BJ (cell line): ENCODE measurements at places on chromosomes 16 and 17. TPM values are rescaled to one million over a fixed set of nuclear protein-coding genes. Genes with fewer than 3 reads are reported as not detected.

- DNase-seq = no peak
Observed at GRCh38 chr16:82720414-82720813, 93.6 kb downstream of the CDH13 start.

PYY gene
- polyA plus RNA-seq = not detected in 2 replicates

DNA sequence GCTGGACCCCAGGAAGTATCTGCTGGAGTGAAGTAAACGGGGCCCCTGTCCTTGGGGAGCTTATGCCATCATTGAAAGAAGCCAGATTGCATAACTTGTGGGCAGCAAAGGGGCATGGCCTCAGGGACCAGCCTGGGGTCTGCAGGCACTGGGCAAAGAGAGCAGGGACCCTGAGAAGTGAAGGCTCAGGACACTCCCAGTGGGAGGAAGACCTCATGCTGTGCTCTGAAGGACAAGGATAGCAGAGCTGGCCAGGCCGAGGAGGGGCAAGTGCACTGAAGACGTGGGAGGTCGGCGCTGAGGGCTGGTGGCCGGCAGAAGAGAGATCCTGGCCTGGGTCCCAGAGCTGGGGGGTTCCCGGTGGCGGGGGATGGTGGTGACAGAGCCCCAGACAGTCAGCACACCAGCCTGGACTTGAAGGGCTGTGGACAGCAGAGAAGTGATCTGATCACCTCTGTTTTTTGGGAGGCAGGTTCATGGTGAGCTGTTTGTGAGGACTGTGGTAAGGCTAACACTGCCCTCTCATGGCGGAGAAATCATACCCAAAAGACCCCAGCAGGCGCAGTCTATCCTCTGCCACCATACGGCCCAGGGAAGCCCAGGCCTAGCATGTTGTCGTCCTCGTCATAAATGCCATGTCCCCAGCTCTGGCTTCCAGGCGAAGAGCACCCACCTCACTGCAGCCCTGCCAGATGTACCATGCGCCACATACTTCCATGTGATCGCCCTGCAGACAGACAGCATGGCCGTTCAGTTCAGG lies 7.1 kb upstream of the CNP start:
- no peak for DNase-seq

DNA sequence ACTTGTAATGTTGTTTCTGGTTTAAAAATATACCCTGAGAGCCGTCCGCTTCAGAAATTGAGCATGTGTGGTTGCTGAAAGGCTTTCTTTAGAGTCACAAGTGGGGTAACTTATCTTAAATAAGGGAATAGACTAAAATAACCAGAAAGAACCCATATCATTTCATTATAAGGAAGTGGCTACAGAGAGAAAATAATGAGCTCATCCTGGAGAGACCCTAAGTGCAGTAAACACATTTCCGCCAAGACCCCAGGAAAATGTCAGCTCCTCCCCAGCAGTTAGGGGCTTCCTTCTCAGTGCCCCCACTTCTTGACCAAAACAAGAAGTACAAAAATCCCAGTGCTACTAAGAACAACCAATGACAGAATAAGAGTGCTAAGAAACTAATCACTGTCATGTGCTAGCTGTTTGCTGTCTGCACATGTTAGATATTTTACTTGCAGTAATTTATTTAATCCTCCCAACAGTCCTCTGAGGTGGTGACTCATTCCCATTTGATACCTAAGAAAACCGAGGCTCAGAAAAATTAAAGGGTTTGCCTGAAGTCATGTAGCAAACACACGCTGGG lies 83.5 kb downstream of the CDYL2 start:
- no peak for DNase-seq

DNA sequence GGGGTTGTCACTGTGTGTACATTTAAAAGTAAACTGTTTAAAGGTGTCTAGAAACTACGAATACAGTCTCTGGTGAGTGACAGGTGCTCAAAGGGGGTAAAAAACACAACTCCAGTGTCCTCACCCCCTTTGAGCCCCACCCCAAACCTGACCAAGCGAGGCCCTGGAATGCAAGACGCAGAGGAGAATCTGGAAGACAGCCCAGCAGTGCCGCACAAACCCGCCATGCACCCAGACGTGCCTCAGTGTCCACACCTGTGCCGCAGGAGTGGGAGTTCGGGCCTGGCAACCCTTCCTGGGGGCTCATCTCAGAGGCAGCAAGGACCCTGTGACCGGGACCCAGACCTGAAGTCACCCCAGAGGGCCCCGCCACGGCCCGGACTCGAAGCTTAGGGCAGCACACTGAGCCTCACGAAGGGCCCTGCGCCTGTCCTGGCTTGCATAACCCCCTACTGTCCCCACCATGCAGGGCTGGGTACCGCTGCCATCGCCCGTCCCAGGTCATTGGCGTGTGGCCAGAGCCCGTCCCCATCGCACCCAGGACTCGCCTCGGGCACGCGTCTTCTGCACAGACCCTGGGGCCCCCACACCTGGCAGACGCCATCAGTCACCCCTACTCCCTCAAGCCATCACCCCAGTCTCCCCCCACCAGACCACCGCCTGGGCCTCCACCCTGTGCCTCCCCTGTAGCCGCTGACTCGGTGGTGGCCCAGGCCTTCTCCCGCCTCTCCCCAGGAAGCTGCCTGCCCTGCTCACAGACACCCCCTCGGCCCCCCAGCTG lies 33.0 kb upstream of the ZC3H18 start:
- DNase-seq = no peak

DNA sequence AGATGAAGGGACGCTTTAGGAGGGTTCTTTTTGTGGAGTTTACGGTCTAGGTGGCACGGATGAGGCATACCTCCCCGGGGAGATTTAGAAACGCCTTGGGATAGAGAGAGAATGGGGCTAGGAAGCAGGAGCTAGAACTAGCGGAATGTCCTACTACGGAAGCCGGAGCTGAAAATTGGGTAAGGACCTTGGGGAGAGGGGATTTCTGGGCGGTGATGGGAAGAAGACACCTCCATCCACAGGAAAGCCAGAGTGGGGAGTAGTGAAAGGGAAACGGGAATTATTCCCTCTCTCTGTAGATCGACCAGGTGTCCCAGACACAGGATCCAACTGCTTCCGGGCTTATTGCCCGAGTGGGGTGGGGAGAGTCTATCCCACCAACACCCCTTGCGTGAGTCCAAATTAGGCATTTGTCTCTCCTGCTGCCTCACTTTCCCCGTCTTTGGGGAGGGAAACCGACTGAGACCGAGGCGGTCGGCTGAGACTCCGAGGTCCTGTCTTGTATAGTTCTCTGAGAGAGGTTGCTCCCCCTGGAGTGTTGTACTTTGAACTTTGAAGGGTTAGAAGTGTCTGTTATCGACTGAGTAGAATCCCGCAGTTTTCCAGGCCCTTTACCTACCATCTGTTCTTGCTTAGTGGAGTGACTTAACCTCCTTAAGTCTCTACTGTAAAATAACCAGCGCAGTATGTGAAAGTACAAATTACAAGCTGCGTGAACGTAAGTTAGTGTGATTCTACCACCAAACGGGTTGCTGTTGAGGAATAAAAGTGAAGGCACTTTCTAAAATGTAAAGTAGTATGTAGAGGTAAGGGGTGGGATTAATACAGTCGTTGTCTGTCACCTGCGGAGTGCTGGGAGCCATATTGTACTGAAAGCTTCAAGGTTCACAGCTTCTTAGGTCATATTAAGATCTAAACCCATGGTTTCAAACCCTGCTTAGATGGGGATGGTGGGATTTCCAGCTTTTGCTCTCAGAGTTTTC lies 1.0 kb downstream of the RSPRY1 start:
- DNase-seq = no peak

DNA sequence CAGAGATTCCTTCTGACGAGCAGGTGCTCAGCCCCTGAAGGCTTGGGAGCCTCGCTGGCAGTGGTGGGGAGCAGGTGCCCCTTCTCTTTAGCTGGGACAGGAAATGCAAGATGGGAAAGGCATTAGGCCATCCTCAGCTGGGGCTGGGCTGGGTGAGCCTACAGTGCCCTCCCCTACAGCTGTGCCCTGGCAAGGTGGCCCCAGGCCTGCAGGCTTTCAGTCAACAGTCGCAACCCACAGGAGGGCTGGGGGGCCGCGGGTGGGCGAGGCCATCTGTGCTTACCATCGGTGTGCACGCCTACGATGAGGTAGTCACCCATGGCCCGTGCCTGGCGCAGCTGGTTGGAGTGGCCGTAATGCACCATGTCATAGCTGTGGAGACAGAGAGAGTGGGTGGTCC lies 2.0 kb downstream of the PCYT2 start:
- DNase-seq = no peak

DNA sequence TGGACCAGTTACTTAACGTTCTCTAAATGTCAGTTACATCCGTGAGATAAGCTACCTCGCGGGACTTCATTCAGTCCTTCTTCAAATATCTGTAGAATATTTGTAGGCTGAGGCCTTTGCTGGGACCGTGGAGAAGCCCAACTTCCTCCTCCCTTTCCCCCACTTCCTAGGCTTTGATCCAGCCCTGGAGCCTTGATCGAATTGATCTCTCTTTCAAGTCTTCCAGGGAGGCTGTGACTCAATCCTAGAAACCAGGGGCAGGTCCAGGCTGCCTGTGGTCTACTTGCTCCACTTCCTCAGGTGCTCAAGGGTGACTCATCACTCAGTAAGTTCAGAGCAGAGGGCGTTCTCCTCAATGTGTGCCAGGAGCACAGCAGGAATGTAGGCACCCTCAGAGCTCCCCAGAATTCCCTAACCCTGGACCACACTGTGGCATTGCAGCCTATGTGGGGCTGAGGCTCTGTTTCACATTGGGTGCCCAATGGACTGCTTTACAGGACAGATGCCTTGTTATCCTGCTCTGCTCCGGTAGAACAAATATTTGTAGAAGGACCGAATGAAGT lies 11.2 kb upstream of the CEP20 start:
- peak; percentile 30 for DNase-seq

GRCh38 chr17:43671031-43671692 lies 9.4 kb upstream of the MEOX1 start:
- no peak for DNase-seq

RAB11FIP3 gene
- polyA plus RNA-seq = 8.6 and 13.3 TPM in 2 replicates

CFAP52 gene
- 0.31 TPM in 1 of 2 replicates, not detected in the other for polyA plus RNA-seq
